ENCODE measurements at places on chromosomes 4 and X.
A peak's percentile ranks its signal among the peaks of the same experiment; 100 is the strongest.

DNA sequence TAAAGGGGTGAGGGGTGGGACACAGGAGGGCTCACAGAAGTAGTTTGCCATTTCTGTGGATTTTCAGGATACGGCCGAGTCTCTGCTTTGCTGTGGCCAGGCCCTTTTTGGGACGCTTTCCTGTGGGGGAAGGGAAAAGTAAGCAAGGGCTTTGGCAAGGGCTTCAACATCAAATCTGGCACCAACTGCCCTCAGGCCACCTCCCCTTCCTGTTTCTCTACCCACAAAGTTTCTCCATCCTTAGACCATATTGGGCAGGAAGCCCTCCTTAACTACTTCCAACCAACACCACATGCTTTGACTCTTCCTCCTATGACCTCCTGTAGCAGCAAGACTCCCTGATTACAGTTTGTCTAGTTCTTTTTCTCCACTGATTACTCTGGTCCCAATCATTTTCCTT lies 105.1 kb downstream of the PHF8 start:
- DNase-seq: no peak

DNA sequence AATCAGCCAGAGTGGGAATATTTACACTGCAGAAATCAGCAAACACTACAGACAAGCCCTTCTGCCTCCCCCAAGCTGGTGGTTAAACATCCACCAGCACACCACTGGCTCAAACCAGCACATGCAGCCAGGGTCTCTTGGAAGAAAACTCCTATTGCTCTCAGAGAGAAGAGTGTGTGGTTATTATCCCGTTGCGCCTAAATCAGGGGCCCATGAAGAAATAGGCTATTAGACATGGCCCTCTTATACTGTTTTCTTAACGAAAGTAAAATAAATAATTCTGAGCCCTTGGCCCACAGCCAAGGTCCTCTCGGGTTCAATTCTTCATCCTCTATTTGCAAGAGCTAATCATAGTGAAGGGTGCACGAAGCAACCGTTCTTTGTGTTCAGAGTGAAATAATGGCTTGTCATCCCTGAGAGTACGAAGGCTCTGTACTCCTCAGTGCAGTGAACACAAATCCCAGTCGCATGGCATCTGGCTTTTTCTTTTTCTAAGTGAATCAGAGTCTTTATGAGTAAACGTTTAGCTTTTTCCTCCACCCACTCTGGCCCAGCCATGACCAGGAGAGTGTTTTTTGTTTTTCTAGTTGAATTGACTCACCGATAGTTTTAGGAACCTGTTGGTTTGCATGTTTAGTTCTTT lies 33.4 kb upstream of the RBM47 start:
- peak; percentile 20 for DNase-seq

DNA sequence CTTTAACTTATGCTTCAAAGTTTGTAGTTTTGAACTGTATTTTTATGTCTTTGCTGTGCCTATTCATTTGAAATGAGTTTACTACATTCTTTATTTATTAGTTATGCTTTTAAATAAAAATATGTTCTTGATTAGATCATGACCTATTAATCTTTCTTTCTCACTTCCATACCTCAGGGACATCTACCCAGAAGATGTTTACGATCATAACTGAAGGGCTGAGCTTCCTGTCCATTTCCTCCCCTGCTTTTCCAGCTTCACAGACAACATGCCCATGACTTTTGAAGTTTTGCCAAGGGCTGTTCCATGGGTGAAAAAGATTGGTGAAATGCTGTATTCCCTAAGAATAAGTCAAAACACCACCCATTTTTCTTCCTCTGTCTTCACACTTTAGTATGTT lies 99.7 kb upstream of the DDIT4L start:
- DNase-seq: no peak

- no peak for DNase-seq
These were observed 49.3 kb downstream of the ADGRA3 start for GRCh38 chr4:22466581-22466980.

GRCh38 chrX:125532411-125533089 lies 212.9 kb downstream of the TEX13C start:
- DNase-seq: no peak

DNA sequence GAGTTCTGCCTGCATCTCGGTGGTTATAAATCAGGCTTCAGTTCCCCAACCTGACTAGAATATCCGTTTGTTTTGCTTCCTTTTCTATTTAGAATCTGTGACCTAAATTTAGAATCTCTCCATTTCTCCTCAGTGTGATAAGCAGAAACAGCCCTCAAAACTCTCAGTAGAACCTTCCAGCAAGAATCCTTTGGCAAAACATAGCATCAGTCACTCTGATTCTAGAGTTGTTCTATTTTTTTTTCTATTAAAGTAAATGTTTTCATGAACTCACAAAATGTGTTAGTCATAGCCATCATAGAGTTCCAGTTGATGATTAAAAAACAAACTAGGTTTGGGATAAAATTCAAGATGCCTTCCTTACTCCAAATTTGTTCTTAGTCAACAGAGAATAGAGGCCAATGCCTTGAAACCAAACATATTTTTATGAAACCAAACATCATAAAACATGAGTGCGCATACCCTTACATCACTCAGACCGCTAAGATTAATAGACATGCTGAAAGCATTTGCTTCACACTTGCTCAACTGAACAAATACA lies 13.2 kb upstream of the C1QTNF7 start:
- DNase-seq: no peak

DNA sequence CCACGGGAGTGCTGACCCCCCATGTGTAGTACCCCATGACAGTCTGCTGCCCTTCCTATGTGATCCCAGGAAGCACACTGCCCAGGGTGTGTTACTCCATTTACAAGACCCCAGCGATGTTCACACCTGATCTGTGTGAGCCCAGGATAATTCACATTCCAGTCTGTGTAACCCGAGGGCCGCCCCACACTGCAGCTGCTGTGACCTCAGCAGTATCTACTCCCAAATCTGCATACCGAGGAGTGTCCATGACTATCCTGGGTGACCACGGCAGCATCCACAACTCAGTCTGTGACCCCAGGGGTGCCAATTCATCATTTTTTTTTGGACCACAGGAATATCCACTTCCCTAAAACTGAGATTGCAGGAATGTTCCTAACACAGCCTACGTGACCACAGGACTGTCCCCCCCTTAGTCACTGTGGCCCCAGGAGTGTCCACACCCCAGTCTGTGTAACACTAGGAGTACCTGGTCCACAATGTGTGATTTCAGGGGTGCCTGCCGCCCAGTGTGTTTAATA lies 7.8 kb upstream of the GLOD5 start:
- no peak for DNase-seq

DNA sequence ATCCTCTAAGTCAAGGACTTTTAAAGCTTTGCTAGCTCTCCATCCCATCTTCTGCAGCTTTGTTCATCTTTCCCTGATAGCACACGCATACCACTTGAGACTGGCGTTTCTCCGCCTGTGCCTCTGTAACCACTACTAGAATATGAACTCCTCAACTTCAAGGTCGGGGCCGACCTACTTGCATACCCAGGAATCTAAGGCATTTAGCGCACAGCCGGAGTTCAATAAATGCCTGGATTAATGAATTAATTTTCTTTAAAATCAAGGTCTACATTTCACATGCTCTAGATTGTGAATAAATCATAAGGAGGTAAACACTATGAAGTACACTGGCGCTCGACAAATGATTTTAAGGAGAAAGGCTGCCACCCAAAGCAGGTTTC lies 89.3 kb downstream of the HNRNPD start:
- no peak for DNase-seq

GRCh38 chr4:176137631-176138030 lies 57.8 kb downstream of the SPATA4 start:
- DNase-seq: no peak

- DNase-seq: peak; percentile 53
These were observed 78.8 kb downstream of the SEL1L3 start for GRCh38 chr4:25783943-25784342.

DNA sequence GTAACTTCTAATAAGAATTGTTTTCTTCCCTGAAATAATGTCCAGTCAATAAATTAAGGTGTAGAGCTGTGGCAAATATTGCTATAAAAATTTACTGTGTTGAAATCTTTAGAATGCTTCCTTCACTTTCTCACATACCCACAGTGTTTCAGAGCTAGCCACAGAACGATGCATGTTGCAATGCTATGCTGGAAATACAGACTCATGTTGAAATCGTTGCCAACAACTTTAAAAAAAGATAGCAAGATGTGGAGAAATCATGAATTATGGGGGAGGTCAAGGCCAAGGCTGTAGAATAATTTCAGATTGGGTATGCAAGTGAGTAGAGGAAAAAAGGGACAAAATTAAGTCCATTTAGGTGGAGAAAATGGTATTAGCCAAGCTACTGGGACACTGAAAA lies 204.8 kb downstream of the VEGFC start:
- no peak for DNase-seq

- DNase-seq: no peak
These were observed 6.4 kb upstream of the FRMPD3 start for GRCh38 chrX:107442914-107443527.

GRCh38 chr4:129641179-129641578 lies 545.2 kb downstream of the C4orf33 start:
- DNase-seq: no peak

GRCh38 chrX:122046226-122046625 lies 998.8 kb downstream of the GLUD2 start:
- no peak for DNase-seq

GRCh38 chrX:57266871-57267270 lies 19.6 kb upstream of the FAAH2 start:
- DNase-seq: no peak

DNA sequence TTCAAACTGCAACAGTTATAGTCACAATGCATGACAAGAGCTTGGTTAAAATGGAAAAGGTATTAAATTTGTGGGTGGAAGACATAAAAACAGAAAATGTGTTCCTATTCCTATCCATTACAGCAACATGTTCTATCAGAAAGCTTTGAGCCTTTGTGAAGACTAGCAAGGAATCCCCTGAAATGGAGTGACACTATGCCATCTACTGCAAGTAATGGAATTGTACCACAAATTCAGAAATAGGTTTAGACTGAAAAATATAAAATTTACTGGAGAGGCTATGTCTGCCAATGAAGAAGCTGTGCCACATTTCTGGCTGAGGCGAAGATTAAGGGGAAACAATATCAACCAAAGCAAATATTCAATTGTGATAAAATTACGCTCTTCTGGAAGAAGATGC lies 247.9 kb downstream of the ADAM29 start:
- DNase-seq: no peak

- DNase-seq: no peak
These were observed 106.3 kb upstream of the BOD1L1 start for GRCh38 chr4:13733817-13734216.

GRCh38 chr4:78735697-78736096 lies 40.5 kb upstream of the BMP2K start:
- no peak for DNase-seq

GRCh38 chr4:122218762-122219161 lies 66.6 kb downstream of the BLTP1 start:
- no peak for DNase-seq

- no peak for DNase-seq
These were observed 33.5 kb upstream of the DCX start for GRCh38 chrX:111445485-111445884.

DNA sequence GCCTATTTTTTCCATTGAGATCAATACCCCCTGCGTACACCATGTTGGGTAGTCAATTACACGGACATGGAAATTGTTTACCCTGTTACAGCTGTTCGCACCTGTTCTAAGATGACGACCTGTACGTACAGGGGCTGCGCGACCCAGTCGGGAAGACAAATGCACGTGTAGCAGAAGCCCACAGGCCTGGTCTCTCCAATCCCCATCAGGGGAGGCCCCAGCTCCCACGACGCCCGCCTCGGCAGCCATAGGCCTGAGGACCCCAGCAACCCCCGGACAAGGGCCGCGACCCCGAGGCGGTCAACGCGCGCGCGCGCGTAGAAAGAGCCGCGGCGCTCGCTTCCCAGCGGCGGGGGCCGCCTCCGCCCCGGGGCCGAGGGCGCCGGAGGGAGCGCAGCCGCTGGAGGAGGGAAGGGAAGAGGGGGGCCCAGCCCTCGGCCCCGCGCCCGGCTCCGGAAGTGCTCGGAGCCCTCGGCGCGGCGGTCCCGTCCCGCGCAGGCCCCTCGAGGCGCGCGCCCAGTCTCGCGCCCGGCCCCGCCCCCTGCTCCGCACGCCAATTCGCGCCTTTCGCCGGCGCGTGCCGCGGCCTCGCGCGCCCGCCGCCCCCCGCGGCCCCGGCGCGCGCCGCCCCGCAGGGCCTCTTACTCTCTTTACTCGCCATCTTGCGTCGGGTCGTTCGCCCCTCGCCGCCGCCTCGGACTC lies 618 bp downstream of the RBBP7 start:
- DNase-seq: no peak

DNA sequence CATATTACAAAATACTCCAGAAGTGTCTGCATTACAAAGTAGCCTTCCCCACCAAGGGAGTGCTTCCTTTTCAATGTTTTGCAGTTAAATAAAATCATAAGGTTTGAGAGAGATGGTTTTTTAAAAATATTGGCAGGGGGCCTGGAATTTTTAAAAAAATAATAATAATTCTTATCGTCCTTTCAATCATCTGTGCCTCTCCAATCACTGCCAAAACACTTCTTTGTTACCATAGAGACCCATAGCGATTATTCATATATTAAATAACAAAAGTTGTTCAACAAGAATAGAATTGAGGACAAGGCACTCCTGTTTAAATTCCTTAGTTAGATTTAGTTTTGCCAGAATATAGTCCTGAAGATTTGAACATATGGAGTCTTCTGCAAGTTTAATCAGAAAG lies 203.1 kb downstream of the FAT4 start:
- DNase-seq: no peak

GRCh38 chrX:67523002-67523681 lies 20.7 kb upstream of the AR start:
- no peak for DNase-seq

- DNase-seq: no peak
These were observed 123.9 kb upstream of the GC start for GRCh38 chr4:71907782-71908181.

- peak; percentile 49 for DNase-seq
These were observed 91.4 kb downstream of the GABRB1 start for GRCh38 chr4:47122592-47123291.

DNA sequence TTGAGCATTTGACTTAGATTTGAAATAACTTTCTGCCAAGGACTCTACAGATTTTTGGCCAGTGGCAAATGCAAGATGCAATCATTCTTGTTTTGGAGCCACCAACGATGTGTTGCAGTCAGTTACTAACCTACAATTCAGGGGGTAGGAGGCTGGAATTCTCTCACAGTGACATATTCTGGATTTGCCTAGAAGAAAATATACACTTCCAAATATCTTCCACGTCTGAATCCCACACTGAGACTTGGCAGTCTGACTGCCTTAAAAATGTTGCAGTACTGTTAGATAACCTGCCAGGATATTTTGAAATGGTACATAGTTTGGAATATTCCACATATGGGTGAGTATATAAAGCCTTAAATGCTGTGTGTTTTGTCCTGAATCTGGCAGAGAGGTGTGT lies 27.6 kb upstream of the AGTR2 start:
- DNase-seq: no peak
